Right renal cortex interstitium (tissue), 3 donors: ENCODE measurements at places on chromosomes 3 and 15.

GRCh38 chr3:76765511-76765910 is 274.4 kb upstream of the ROBO2 start:
- DNase-seq = no peak

- no peak for DNase-seq
Observed at GRCh38 chr15:57667171-57667849, 39.2 kb upstream of the POLR2M start.

DNA sequence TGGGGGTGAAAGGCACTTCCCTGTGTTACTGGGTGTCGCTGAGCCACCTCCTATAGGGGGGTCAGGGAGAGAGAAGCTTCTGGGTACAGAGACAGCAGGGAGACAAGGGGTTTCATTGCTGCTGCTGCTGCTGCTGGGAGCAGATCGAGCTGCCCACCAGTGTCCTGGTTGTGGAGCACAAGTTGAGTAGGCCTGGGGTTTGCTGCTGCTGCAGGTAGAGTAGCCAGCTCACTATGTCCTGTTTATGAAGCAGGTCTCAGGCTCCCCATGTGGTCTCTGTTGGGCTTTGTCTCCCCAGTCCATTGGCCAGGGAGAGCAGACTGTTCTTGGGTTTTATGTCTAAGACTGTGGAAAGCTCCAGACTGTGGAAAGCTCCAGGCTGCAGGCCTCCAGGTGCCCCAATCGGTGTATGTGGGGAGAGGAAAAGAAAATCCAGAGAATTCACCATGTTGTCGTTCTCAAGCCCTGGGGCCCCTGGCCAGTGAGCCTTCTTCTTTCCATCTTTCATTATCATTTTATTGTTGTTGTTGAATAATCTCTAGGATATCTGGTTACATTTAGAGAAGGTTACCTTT is 157.8 kb downstream of the ADAMTS17 start:
- no peak for DNase-seq

GRCh38 chr3:44902628-44903027 is 28.2 kb downstream of the TGM4 start:
- no peak for DNase-seq

- DNase-seq = no peak
Observed at GRCh38 chr3:73624821-73625665, at the start of gene PDZRN3. PDZRN3 (minus strand) TSS chr3:73624941.

GRCh38 chr3:71057526-71057894 is 526.0 kb downstream of the FOXP1 start:
- no peak for DNase-seq

GRCh38 chr15:25766417-25766816 is 96.7 kb downstream of the ATP10A start:
- DNase-seq = no peak

GRCh38 chr3:106570426-106570825 is 701.6 kb upstream of the CBLB start:
- no peak for DNase-seq

GRCh38 chr3:22887664-22888291 is 315.3 kb upstream of the UBE2E2 start:
- no peak for DNase-seq

DNA sequence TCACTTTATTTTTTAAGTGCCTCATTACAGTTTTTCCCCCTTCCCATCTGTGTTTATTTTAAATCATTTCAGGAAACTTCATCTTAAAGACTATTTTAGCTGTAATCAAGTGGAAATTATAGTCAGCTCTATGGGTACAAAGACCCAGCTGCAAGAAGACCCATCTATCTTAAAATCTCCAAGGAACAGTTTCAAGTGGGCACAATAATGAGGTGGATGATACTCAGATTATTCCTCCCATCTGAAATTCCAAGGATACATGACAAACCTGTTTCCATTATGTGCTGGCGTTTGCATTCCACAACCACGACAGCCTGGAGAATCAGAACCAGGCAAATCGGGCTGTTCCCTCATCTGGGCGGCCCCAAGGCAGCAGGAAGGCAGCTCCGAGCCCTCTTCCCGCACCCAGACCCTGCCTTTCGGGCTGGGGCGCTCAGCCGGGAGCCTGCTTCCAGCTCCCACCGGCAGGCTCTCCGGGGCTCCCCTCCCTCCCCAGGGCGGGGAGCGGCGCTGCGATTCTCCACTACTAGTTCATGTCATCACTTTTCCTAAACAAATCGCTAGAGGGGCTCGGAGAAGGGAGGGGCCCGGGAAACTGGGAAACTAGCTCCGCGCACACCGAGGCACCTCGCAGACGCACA is at the start of gene MGLL:
MGLL (minus strand) TSS at position 475 of the 641 bp plus-strand sequence; CDS start at position 278, 197 bp downstream.
- peak; percentile 29 for DNase-seq

- DNase-seq = no peak
Observed at GRCh38 chr3:105523501-105523900, 156.8 kb downstream of the ALCAM start.

GRCh38 chr3:169886671-169887070 is 16.9 kb upstream of the LRRC31 start:
- no peak for DNase-seq

DNA sequence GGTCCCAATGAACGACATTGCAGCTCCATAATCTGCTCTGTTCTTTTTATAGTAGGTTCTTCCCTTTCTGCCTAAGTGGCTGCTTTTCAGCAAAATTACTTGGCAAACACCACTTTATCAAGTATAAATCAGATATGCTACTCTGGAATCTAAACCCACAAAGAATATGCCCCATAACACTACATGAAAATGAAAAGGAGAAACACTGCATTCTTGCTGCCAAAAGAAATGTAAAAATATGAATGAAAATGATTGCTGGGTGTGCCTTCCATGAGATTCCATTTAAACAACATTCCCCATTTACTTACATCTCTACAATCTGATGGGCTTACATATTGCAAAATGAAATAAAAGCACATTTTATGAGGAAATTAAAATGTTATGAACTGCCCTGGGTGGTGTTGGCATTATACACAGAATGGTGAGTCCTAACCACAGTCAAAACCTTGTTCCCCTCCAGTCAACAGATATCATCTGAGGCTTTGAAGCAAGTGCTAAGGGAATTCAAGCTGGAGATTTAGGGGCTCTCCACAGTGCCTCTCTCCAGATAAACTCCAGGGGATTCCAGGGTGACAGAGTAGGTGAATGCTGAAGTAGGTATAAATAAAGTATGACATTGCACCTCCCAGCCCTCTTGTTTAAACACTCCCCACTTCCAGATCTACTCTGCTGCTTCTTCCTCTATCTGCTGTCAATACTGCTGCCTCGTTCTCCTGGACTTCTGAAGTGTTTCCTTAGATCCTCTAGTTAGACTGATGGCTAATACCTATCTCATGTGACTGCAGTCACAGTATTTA is 136.5 kb downstream of the RORA start:
- no peak for DNase-seq

DNA sequence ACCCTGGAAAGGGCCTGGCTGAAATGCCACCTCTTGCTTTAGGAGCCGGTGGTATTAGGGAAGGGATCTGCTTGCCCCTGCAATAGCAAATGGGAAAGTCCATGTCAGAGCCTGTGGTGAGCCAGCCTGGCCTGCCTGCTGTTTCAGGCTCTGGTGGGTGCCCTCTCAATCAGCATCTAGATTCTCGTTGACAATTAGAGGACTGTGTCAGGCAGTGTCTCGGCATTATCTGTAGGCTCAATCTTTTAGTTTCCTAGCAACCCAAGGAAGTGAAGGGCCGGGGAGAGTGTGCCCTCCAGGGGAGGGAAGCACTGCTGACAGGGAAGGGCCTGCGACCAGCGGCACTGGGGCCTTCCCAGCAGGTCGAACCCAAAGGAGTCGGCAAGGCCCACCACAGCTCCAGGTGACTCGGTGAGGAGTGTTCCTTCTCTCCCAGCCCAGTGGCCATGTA is 42.1 kb downstream of the TLE3 start:
- no peak for DNase-seq

DNA sequence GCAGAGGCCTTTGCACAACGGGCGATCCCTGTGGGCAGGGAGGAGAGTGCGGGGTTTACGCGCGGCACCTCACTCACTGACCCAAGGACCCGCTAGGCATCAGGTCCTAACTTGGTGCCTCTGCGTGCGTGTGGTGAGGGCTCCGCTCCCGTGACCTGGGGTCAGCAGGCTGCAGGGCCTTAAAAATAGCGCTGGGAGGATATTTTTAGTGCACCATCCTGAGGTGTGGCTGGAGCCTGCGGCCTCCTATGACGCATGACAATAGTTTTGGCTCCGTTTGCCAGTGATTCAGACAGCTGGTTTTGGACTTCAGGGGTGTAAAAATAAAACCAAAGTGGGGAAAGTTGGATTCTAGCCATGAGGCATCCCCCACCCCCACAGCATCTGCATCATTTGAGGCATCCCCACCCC is 139.0 kb downstream of the FAM43A start:
- no peak for DNase-seq

DNA sequence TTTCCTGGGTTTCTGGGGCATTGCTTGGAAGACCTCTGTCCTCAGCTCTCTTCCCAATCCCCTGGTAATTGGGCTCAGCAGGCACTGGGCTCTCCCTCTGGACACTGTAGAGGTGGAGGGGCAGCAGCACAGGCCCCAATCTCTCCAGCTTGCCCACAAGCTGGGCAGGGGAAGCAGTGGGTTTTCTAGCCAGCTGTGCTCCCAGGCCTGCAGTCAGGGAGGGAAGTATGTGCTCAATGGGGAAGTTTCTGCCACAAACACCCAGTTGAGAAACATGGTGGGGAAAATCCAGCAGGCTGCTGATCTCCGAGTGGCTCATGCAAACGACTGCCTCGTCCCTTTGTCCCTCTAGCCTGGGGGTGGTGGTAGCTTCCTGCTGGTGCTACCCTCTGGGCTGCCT is 12.8 kb upstream of the RFT1 start:
- DNase-seq = no peak

- DNase-seq = no peak
Observed at GRCh38 chr3:7238565-7239295, 377.8 kb downstream of the GRM7 start.

DNA sequence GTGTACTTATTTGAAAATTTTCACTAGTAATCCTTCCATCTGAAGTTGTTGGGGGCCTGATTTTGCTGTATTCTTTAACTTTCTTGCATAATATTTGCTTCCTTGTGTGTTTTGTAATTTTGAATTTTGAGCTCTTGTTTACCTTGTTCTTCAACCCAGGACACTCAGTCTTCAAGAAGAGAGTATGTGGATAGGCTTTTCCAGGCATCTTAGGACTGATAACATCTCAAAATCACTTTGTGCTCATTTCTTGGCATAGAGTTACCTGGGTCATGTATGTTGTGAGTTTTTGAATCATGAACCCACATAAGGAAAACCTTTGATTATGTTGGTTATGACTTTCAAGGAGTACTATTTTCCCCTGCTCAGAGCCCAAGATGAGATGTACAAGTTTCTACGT is 13.4 kb downstream of the BTD start:
- no peak for DNase-seq

- no peak for DNase-seq
Observed at GRCh38 chr15:66089049-66089448, 164.5 kb downstream of the MEGF11 start.

GRCh38 chr3:71510510-71510909 is 73.0 kb downstream of the FOXP1 start:
- no peak for DNase-seq

- no peak for DNase-seq
Observed at GRCh38 chr3:195708626-195709481, 11.9 kb upstream of the MUC20 start.

GRCh38 chr15:83404121-83404520 is 43.0 kb upstream of the SH3GL3 start:
- no peak for DNase-seq

GRCh38 chr3:183581496-183582155 is 26.1 kb upstream of the KLHL6 start:
- DNase-seq = no peak

DNA sequence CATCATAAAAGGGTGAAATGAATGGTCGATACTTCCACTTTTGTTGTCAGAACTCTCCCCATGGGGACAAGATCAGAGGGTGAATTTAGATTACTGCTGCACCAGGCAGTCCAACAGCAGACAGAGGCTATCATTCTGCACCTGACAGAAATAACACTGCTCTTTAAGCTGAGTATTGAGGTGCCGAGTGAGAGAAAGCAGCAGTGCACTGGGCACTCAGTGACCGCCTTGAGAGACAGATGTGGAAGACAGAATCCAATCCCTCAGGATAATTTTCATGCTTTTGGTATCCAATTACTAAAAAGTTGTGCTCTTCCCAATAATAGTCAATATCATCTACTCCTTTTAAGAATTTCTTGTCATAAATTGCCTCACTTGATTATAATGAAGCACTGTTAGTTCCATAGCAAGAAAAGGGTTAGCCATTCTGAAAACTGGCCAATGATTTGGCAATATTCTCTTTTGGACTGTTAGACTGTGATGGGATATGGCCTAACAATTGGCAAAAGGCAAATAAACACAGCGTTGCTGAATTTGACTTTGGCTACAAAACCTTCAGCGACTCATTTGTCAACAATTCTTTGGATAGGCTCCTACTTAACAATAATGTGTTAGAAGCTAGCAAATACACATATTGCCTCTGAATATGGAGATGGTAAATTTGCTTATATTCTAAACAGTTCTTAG is 5.5 kb downstream of the FGF7 start:
- no peak for DNase-seq

- DNase-seq = no peak
Observed at GRCh38 chr15:51403072-51403878, 61.8 kb downstream of the GLDN start.

GRCh38 chr15:38490242-38490922 is 36.5 kb downstream of the FAM98B start:
- no peak for DNase-seq

- DNase-seq = no peak
Observed at GRCh38 chr15:95829062-95829461, 501.4 kb upstream of the NR2F2 start.

GRCh38 chr3:105823149-105823867 is 45.5 kb downstream of the CBLB start:
- DNase-seq = no peak

- DNase-seq = no peak
Observed at GRCh38 chr15:31102374-31103342, 1.1 kb upstream of the TRPM1 start.

DNA sequence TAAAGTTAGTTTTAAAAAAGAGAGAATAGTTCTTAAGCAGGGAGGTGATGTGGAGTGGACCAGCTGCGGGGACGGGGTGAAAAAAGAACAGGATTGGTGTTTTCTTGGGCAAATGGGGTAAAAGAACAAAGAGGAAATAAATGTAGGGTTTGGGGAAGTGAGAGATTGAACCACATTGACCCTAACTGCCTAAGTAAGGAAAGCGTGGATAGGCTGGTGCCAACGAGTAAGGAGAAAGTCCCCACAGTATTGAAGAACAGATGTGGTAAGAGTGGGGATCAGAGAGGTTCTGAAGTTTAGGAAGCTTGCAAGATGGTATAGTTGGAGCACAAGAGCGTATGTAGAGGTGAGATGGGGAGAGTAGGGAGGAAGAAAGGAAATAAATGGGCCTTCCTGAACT is 17.0 kb downstream of the IREB2 start:
- DNase-seq = no peak

GRCh38 chr15:93562395-93563123 is 473.5 kb upstream of the RGMA start:
- DNase-seq = no peak

DNA sequence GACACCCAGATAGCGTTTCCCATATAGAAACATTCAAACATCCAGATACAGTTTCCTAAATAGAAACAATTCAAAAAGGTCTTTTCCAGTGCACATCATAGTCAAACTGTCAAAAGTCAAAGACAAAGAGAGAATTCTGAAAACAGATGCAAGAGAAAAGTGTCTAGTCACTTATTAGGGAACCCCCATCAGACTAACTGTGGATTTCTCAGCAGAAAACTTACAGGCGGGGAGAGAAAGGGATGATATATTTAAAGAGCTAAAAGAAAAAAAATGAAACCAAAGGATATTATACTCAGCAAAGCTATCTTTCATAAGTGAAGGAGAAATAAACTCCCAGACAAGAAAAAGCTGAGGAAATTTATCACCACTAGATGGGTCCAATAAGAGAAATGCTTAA is 22.3 kb upstream of the CX3CR1 start:
- DNase-seq = no peak
